Left ventricle myocardium inferior (tissue), 1 donor: ENCODE measurements at places on chromosomes 6 and 20. TPM values are rescaled to one million over a fixed set of nuclear protein-coding genes. Genes with fewer than 3 reads are reported as not detected.

- no peak overlapping the region for H3K27ac ChIP-seq
- no peak overlapping the region for H3K4me3 ChIP-seq
- H3K4me1 ChIP-seq, result no peaks in the 10 kb centered on the region
These were observed 69.9 kb downstream of the CDKAL1 start for GRCh38 chr6:20604159-20604558.

DNA sequence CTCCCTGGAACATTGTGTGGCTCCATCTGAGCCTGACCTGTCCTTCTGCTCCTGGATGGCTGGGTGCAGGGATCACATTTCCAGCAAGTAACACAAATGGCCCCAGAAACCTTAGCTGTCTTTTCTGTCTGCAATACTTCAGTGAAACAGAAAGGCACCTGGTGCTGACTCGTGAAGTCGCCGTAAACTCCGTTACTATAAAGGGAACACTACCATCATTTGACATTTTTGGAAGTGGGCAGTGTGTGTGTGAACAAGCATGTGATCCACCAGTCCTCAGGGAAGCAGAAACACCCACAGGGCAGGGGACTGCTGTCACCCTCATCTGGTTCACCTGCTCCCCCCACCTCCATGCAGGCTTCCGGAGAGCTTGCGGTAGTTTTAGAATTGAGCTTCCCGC lies 23.9 kb downstream of the SERPINB6 start:
- DNase-seq, result no peak
- H3K27ac ChIP-seq, result peak overlapping the region; percentile 84
- H3K4me1 ChIP-seq, result peaks cover 73% of the 10 kb centered on the region
- no peak overlapping the region for H3K4me3 ChIP-seq

GRCh38 chr6:79450984-79451383 lies 86.2 kb downstream of the LCA5 start:
- no peak for DNase-seq
- H3K36me3 ChIP-seq, result no peaks in the 10 kb centered on the region
- H3K27ac ChIP-seq, result no peak overlapping the region

- no peak overlapping the region for H3K4me3 ChIP-seq
- H3K4me1 ChIP-seq, result peaks cover 7% of the 10 kb centered on the region
- no peak for DNase-seq
- H3K27me3 ChIP-seq, result no peaks in the 10 kb centered on the region
- H3K36me3 ChIP-seq, result peaks cover 76% of the 10 kb centered on the region
These were observed 7.8 kb downstream of the CUL9 start for GRCh38 chr6:43189776-43190304.

GRCh38 chr20:33441142-33441955 lies 2.2 kb downstream of the SNTA1 start:
- no peaks in the 10 kb centered on the region for H3K27me3 ChIP-seq
- DNase-seq, result peak; percentile 37
- peaks cover 77% of the 10 kb centered on the region for H3K4me1 ChIP-seq
- H3K36me3 ChIP-seq, result peaks cover 4% of the 10 kb centered on the region
- peak overlapping the region; percentile 91 for H3K27ac ChIP-seq
- H3K4me3 ChIP-seq, result peak overlapping the region; percentile 77

- peaks cover 10% of the 10 kb centered on the region for H3K36me3 ChIP-seq
- peaks cover 45% of the 10 kb centered on the region for H3K4me1 ChIP-seq
- DNase-seq, result no peak
- H3K4me3 ChIP-seq, result no peak overlapping the region
- H3K27me3 ChIP-seq, result no peaks in the 10 kb centered on the region
These were observed 23.5 kb downstream of the DNAAF9 start for GRCh38 chr20:3383878-3384495.

DNA sequence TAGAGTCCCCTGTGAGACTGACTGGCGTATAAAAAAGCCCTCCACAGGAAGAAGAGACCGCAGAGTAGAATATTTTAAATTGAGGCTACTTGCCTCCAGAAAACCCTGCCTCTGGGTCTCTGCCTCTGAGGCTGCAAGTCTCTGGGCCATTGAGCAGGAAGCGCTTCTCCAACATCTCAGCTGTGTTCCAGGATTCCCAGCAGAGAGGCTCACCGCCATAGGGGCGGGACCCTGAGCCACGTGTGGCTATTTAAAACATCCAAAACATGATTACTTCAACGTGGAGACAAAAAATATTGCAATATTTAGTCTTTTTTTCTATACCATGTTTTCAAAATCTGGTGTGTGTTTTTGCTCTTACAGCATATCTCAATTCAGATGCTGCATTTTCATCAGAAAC lies 59.4 kb downstream of the GNAS-AS1 start:
- DNase-seq, result no peak
- no peak overlapping the region for H3K4me3 ChIP-seq
- no peak overlapping the region for H3K27ac ChIP-seq

GRCh38 chr6:16337295-16337975 lies 99.0 kb downstream of the GMPR start:
- H3K4me1 ChIP-seq, result peaks cover 76% of the 10 kb centered on the region
- H3K4me3 ChIP-seq, result no peak overlapping the region
- no peaks in the 10 kb centered on the region for H3K27me3 ChIP-seq
- no peaks in the 10 kb centered on the region for H3K36me3 ChIP-seq
- peak overlapping the region; percentile 63 for H3K27ac ChIP-seq

DNA sequence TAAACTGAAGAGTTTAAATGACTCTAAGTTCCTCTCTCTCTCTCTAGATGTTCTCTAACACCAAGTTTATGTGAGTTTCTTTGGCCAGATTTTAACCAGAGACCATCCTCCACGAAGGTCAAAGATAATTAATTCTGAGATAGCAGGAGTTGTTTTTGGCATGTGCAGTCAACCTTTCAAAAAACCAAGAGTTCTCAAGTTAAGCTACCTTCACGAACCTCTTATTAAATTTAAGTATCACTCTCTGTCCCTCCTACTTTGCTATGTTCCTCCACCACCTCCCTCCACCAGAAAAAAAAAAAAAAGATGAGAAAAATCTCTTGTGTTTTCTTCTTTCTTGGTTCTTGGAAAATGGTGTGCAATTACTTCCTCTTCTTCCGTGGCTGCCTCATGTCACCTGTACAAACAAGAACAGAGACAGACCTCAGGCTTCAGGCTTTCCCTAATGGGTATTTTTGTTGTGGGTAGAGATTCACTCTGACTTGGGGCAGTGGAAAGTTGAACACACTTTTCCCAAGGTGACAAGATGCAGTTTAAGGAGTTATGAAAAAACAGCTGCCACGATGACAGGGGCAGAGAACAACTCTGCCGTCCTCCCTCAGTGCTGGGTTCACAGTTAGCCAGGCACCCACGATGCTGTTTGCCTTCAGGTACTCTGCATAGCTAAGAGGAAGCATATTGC lies 64.3 kb downstream of the ADTRP start:
- no peak overlapping the region for H3K4me3 ChIP-seq
- no peaks in the 10 kb centered on the region for H3K36me3 ChIP-seq
- no peak overlapping the region for H3K27ac ChIP-seq
- no peak for DNase-seq
- peaks cover 31% of the 10 kb centered on the region for H3K4me1 ChIP-seq

DNA sequence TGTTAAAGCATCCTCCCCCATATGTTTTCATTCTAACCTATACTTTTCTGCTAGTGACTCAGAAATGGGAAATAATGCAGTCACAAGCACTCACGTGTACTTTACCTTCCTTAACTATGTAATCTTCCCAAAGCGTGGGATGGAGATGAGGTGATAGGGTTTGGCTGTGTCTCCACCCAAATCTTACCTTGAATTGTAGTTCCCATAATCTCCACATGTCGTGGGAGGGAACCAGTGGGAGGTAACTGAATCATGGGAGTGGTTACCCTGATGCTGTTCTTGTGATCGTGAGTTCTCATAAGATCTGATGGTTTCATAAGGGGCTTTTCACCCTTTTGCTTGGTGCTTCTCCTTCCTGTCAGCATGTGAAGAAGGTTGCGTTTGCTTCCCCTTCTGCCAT lies 35.4 kb downstream of the AGPAT4 start:
- DNase-seq, result no peak
- no peaks in the 10 kb centered on the region for H3K27me3 ChIP-seq
- no peak overlapping the region for H3K4me3 ChIP-seq
- H3K4me1 ChIP-seq, result peaks cover 17% of the 10 kb centered on the region

DNA sequence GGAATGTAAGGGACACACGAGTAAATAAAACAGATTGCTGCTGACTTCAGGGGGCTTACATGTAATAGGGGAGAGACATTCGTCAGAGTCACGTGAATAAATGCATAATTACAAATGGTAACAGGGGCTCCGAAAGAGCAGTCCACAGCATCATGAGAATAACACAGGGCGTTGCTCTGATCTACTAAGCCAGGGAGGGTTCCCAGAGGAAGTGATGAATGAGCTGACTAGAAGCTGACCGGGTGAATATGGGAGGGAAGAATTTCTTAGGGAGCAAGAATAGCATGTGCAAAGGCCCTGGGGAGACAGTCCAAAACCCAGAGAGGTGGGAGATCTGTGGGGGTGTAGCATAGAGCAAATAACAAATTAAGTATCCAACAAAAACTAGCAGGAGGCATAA lies 2.4 kb downstream of the BPI start:
- H3K27me3 ChIP-seq, result peaks cover 56% of the 10 kb centered on the region
- H3K36me3 ChIP-seq, result no peaks in the 10 kb centered on the region
- no peak overlapping the region for H3K27ac ChIP-seq
- H3K4me3 ChIP-seq, result no peak overlapping the region
- no peak for DNase-seq

GRCh38 chr20:53735536-53736050 lies 142.0 kb upstream of the ZNF217 start:
- no peak for DNase-seq
- H3K4me1 ChIP-seq, result peaks cover 48% of the 10 kb centered on the region
- peak overlapping the region; percentile 82 for H3K27ac ChIP-seq
- no peaks in the 10 kb centered on the region for H3K36me3 ChIP-seq

- H3K27ac ChIP-seq, result peak overlapping the region; percentile 64
- H3K36me3 ChIP-seq, result no peaks in the 10 kb centered on the region
- H3K27me3 ChIP-seq, result no peaks in the 10 kb centered on the region
- DNase-seq, result peak; percentile 82
These were observed 10.8 kb downstream of the BACH2 start for GRCh38 chr6:90285611-90286381.

- no peak for DNase-seq
- H3K4me1 ChIP-seq, result peaks cover 55% of the 10 kb centered on the region
- H3K36me3 ChIP-seq, result no peaks in the 10 kb centered on the region
- no peak overlapping the region for H3K27ac ChIP-seq
These were observed 98.7 kb downstream of the PLEKHG1 start for GRCh38 chr6:150698391-150698790.

DNA sequence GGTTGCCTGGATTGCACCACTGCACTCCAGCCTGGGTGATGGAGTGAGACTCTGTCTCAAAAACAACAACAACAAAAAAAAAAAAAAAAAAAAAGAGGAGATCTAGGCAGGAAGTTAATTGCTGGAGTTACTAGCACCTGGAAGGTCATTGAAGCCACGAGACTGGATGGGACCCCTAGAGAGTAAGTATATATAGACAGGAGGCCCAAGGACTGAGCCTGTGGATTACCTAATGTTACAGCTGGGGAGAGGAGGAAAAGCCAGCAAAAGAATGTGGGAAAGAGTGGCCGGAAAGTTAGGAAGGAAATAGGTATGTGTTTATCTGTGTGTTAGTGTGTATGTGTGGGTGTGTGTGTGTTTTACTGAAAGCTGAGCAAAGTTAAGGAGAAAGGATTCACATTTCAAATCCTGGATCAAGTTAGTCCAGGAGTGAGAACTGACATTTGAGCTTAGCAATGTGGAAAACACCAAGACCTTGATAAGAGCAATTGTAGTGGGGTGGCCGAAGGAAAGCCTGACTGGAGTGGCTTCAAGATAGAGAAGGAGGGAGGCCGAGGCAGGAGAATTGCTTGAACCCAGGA lies 38.4 kb downstream of the ANKRD6 start:
- no peaks in the 10 kb centered on the region for H3K27me3 ChIP-seq
- H3K4me1 ChIP-seq, result peaks cover 29% of the 10 kb centered on the region
- no peaks in the 10 kb centered on the region for H3K36me3 ChIP-seq
- H3K27ac ChIP-seq, result no peak overlapping the region
- DNase-seq, result no peak

DNA sequence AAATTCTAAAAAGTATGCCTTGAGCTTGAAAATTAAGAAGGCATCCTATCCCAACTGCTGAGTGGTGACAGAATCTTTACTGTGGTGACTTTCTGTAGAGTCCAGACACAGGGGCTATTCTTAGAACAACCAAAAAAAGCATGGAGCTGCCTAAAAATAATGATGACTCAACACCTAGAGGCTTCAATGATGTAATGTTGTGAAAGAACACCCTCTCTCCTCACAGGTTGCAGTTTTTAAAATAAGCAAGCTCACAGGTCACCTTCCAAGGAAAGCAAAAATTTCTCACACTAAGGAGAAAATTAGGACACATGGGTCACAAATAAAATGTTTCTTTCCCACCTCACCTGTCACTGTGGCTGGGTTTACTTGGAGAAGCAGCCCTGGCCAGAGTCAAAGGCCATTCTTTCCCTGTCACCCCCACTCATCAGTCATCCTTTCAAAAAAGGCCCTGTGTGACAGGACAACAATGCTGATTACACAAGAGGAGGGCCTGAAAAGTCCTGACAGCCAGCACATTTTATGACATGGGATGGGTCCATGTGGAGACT lies 53.5 kb downstream of the RCAN2 start:
- no peak overlapping the region for H3K4me3 ChIP-seq
- H3K36me3 ChIP-seq, result no peaks in the 10 kb centered on the region

DNA sequence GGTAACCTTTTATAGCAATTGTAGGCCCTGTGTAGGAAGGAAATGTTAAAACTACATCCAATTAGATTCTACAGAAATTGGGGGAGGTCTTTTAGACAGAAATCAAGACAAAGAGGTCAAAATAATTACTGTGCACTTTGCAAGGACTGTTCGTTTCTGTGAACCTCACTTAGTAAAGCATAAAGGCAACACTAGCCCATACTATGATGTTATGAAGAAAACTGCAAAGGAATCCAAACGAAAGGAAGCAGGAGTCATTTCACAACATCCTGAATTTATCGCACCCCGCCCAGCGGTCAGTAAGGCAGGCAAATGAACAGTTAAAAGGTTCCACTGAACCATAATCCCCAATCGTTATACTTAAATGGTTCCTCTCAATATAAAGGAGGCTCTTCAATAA lies 429.5 kb upstream of the ARID1B start:
- peak overlapping the region; percentile 42 for H3K27ac ChIP-seq
- no peaks in the 10 kb centered on the region for H3K36me3 ChIP-seq
- H3K4me1 ChIP-seq, result peaks cover 9% of the 10 kb centered on the region
- no peak for DNase-seq

- H3K27me3 ChIP-seq, result no peaks in the 10 kb centered on the region
- H3K27ac ChIP-seq, result no peak overlapping the region
- no peak for DNase-seq
- H3K4me1 ChIP-seq, result no peaks in the 10 kb centered on the region
- no peaks in the 10 kb centered on the region for H3K36me3 ChIP-seq
These were observed 101.3 kb downstream of the COL21A1 start for GRCh38 chr6:56146086-56146485.

GRCh38 chr6:105121981-105122380 lies 57.8 kb downstream of the POPDC3 start:
- peaks cover 10% of the 10 kb centered on the region for H3K4me1 ChIP-seq
- H3K27ac ChIP-seq, result no peak overlapping the region
- DNase-seq, result no peak
- H3K36me3 ChIP-seq, result peaks cover 57% of the 10 kb centered on the region

The RAB44 gene
- 0.05 TPM for total RNA-seq

The PAK5 gene
- not detected for total RNA-seq

The ULBP3 gene
- 0.99 TPM for total RNA-seq

The ZSCAN23 gene
- 1.5 TPM for total RNA-seq

The SYS1 gene
- 20.8 TPM for total RNA-seq

The FRK gene
- total RNA-seq, result 11.2 TPM

The LGSN gene
- total RNA-seq, result not detected

The SLC39A7 gene
- 50.5 TPM for total RNA-seq

The C2 gene
- total RNA-seq, result 9.7 TPM

The ZNF391 gene
- 1.3 TPM for total RNA-seq

The CD93 gene
- 35.7 TPM for total RNA-seq

The BNIP5 gene
- not detected for total RNA-seq

The SRXN1 gene
- total RNA-seq, result 55.3 TPM
